Activated T-helper 1 cell treated with Interleukin-2 at 50 U/mL for 16 hours (primary cell): ENCODE measurements at places on chromosomes 13 and 19.

DNA sequence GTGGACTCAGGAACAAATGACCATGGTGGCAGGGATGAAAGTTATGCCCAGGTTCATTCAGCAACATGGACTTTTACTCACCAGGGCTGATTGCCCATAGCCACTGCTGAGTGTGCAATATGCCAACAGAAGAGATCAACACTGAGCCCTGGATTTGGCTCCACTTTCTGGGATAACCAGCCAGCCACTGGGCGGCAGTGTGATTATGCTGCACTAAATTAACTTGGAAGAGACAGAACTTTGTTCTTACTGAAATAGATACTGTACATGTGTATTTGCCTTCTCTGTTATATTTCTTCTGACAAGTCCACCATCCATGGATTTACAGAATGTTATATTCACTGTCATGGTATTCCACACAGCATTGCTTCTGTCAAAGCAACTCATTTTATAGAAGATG is 257.4 kb downstream of the TDRD3 start:
- no peak for DNase-seq

- peak; percentile 54 for DNase-seq
Measured at GRCh38 chr19:12769689-12770088, 5.7 kb downstream of the HOOK2 start.

DNA sequence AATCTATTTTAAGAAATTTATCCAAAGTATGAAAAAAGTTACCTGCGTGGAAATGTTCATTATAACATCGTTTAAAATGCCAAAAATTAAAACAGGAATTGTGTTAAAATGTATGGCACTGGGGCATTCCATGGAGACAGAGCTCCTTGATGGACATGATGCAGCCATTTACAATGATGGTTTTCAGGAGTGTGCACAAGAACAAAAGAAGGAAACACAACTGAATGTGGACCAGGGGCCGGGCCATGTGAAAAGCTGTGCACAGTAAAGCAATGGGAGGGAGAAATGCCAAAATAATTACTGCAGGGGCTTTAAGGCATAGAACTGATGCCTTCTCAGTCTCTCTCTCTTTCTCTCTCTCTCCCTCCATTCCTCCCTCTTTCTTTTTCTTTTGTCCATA is 115.0 kb downstream of the ZNF536 start:
- DNase-seq: no peak

GRCh38 chr13:44017756-44018309 is 138.1 kb downstream of the LACC1 start:
- DNase-seq: no peak

DNA sequence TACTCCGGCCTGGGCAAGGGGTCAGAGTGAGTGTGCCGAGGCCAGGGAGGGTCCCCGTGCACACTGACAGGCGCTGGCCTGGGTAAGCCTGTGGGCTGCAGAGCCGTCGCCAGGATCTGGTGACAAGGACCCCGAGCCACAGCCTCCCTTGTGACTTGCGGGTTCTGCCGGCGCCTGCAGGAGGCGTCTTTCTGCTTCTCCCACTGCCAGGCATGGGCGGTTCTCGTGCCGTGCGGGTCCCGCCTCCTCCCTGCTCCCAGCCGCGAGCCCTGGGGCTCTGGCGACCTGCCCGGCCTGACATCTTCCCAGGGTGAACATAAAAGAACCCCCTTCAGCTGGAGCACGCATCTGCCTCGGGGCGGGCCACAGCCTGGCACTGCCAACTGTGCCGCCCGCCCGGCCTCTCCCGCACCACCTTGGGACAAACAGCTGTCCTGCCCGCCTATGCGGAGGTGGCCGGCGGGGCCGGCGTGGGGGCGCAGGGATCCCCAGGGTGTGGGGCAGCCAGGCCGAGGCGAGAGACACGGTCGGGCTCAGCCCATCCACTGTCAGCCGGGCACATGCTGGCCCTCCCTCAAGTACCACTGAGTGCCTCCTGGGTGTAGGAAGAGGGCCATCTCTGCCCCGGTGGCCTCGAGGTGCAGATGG is 1.5 kb upstream of the HCN2 start:
- DNase-seq: peak; percentile 43

GRCh38 chr19:4524808-4525562 is 6.7 kb upstream of the PLIN4 start:
- DNase-seq: peak; percentile 29

DNA sequence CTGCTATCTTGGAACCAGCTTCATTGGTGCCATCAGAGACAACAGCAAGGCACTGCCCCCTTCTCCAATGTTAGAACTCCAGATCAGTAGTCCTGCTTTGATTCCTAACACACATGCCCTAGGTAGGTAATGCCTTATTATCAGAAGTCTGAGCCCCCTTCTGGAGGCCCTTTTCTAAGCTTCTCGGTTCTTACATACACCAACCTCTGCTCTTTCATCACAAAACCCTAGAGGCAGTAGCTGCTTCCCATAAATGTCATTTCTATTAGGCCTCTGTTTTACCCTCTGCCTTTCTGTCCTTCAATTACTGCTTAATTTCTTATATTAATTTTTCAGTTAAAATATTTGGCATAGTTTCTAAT is 65.3 kb upstream of the KLHL1 start:
- no peak for DNase-seq

DNA sequence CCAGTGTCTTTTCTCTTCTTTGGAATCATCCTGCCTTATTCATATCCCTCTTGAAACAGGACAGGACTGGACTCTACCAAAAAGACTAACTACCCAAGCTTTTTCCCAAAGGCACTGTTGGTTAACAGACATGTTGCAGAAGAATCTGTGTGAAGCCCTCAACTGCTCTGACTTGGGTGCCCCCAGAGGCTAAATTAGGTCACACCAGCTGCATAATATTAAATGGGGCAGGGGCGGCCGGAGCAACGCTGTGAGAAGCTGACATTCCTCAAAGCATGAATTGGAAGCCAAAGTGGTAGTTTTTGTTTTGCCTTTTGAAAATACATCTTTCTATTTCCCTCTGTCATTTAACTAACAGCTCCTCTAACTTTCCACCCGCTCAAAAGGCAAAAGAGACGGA is 185.9 kb downstream of the LHFPL6 start:
- DNase-seq: no peak

- no peak for DNase-seq
Measured at GRCh38 chr13:54799621-54800226, 1771.1 kb downstream of the OLFM4 start.

DNA sequence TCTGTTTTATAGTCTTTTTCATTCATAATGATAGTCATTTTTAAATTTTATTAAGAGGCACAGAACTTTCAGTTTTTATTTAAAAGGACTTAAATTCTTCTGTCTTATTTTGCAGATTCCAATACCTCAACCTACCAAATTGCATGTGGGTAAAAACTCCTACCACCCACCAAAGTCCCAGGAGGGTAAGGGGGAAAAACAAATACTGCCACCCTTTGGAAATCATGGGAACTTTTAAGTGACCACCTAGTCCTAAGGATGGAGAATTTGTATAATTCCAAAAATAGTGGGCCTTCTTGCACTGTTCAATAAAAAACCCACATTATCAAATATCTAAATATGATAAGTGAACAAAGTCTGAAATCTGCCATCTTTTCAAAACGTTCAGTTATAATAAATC is 9.7 kb downstream of the SUPT20H start:
- no peak for DNase-seq

GRCh38 chr13:76796851-76797250 is 89.4 kb downstream of the KCTD12 start:
- DNase-seq: no peak

GRCh38 chr19:51663650-51664049 is 17.0 kb upstream of the SIGLEC14 start:
- no peak for DNase-seq

DNA sequence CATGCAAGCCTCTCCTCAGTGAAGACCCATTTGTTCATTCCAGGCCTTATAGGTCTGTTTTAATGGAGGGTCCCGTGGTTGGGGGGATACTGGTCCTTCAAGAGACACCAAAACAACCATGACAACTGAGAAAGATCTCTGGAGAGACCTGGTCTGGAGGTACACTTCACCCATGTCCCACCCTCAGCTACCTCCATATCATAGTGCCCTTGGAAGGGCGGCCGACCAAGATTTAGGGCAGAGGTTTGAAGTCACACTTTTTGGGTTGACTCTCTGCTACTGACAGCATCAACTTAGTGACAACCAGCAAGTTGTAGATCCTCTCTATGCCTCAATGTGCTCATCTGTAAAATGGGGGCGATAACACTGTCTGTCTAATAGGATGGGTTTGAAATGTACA is 177.3 kb downstream of the TSHZ3 start:
- no peak for DNase-seq

- DNase-seq: no peak
Measured at GRCh38 chr13:110400786-110401533, 93.9 kb downstream of the COL4A2 start.

DNA sequence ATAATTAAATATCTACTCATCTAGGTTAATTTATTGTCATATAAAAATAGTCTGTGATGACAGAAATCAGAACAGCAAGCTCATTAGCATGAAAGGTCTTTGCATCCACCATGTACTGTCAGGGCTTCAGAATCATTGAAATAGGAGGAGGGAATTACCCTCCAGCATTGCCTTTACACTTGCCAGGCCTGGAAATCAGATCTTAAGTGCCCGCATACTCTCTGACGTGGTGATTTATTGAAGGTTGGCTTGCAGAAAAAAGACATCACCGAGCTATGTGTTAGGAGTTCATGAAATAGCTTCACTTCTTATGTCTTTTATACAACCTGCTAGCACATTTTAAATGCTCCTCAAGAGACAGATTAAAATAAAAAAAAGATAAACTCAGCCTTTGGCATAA is 661.7 kb upstream of the SLITRK1 start:
- DNase-seq: no peak

DNA sequence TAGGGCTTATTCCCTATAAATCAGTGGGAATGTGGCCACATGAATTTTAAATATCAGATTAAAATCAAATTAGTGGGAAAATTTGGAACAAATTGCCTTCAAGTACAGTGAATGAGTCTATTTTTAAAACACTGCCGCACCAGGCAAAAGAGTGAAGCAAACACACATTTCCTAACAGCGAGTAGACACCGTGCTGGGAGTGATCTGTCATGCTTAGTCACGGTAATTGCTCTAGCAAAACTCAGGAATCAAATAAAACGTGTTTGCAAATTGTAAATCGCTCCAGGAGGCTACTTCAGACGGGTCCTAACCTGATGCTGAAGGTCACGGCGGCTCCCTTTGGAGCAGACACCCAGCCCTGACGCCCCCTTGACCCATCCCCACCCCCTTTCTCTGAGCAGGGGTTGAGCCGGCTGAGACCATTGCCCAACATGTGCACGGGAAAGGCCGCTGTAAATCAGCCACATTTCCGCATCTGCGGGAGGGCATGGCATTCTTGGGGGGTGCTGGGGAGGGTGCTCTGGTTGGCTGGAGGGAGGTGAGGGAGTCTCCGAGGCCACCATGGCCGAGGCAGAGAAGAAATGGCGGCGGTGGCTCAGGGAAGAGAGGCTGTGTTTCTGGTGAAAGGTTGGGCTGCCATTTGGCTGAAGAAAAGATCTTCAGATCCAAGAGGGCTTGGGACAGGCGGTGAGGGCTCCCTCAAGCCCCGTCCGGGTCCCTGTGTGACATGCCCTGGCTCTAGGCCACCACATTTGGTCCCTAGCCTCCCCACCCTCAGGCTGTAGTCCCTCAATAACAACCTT is 8.9 kb downstream of the CEBPA start:
- DNase-seq: no peak

GRCh38 chr13:45412274-45413049 is 5.7 kb downstream of the SLC25A30 start:
- DNase-seq: no peak

- DNase-seq: no peak
Measured at GRCh38 chr19:55902080-55902751, 29.9 kb downstream of the NLRP13 start.

DNA sequence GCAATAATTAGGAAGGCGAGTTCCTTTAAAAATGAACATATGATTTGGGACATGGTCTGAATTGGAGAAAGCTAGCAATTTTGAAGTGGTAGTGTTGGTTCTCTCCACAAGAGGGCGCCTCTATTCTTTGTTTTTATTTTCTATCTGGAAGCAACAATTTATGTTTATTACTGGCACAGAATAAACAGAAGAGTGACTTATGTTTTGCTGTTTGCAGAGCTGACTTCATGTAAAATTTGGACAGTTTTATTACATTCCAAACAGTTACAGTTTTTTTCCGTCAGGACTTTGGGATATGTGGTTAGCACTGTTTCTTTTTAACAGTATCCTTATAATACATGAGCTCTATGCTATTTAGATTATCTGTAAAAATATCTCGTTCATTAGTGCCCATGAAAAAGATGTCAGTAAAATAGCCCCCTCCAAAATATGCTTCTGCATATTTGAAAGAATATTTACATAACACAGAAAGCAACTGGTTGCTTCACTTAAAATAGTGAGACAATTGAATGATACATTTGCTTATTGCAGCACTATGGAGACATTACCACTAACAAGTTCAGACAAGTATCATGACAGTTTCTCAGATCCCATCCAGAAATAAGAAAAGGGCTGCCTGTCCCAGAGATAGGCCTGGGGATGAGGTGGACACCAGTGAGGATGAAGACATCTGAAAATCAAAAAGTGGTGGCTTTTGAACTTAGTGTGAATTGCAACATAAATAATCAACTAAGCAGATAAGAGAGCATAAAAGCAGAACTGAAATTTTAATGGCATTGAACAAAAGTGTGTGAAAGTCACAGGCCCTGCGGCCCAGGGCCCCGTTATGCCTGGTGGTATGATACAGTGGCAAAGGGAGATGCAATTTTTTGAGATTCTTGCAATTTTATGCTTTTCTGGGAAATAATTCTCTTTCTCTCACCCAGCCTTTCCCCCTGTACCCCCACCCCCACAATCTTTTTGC is 32.3 kb upstream of the FGF9 start:
- DNase-seq: no peak

DNA sequence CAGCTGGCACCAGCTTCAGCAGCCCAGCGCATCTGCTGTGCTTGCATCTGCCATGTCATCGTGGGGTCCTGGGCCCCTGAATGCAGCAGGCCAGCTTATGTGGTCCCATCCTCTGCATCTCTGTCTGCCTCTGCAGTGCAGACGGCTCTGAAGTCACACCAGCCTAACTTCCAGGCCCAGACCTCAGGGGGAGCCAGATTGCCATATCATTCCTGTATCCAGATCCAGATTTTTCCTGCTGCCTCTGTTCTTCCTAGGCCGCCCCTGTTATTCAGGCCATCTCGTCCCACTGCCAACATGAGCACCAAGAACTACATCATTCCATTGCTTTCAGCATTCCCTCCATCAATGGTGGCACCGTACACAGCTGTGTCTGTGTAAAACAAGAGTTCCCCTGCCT is 571.6 kb downstream of the UQCRFS1 start:
- DNase-seq: no peak
